Hypothalamus (tissue), 51 donors: ENCODE measurements at places on chromosomes 1 and 21.

DNA sequence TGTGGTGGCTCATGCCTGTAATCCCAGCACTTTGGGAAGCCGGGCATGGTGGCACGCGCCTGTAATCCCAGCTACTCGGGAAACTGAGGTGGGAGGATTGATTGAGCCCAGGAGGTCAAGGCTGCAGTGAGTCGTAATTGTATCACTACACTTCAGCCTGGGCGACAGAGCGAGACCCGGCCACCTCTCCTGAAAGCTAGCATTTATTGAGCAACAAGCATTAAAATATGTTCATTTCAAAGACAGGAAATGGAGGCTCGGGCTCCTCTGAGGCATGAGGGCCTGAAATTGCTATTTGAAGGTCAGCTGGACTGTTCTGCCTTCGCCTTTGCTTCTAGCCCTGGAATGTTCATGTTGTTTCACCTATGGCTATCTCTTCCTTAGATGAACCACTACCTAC, 34.5 kb downstream of the SPATA21 start:
- DNase-seq, result no peak

DNA sequence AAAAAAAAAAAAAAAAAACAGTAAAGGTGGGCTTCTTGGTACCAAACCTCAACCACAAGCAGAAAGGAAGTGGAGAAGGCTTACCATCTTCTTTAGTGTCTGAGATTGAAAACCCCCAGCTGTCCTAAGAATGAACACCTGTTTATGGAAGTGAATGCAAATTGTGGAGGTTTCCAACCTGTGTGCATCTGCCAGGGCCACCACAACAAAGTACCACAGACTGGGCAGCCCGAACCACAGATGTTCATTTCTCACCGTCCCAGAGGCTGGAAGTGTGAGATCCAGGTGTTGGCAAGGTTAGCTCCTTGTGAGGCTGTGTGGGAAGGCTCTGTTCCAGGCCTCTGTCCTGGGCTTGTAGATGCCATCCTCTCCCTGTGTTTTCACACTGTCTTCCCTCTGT, 348.7 kb downstream of the SETD4 start:
- DNase-seq, result no peak

GRCh38 chr1:7303554-7304317, 467.4 kb upstream of the VAMP3 start:
- DNase-seq, result no peak

- DNase-seq, result no peak
Observed at GRCh38 chr1:20497506-20497905, 10.4 kb downstream of the MUL1 start.

- no peak for DNase-seq
Observed at GRCh38 chr1:212486619-212486975, 53.9 kb downstream of the NENF start.

DNA sequence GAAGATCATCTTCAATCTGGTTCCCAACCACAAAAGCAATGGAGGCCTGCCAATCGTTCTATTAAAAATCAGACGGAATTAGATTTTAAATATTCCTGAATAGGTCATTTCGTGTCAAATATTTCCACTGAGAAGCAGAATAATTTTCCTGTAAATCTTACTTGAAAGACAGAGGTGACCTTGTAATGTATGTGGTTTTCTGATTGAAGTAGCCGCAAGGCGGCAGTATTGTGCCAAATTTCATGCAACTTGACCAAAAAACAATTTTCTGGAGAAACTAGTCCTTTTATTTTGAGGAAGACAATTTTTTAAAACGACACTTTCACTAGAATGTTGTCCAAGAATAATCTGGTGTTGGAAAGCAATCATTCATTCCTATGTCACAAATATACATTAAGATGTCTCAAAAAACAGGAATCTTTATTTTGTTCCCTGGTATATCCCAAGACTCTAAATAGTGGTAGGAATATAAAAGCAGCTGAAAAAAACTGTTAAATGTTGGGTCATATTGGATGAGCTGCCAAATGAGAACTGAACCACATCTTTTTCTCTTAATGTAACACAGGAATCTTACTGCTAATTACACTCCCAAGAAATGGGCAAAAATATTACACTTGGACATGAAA, 33.6 kb downstream of the SPAG17 start:
- DNase-seq, result peak; percentile 3

GRCh38 chr1:224375059-224375458, 18.4 kb downstream of the CNIH4 start:
- DNase-seq, result no peak

GRCh38 chr1:121471523-121471922, 286.7 kb downstream of the SRGAP2C start:
- no peak for DNase-seq

DNA sequence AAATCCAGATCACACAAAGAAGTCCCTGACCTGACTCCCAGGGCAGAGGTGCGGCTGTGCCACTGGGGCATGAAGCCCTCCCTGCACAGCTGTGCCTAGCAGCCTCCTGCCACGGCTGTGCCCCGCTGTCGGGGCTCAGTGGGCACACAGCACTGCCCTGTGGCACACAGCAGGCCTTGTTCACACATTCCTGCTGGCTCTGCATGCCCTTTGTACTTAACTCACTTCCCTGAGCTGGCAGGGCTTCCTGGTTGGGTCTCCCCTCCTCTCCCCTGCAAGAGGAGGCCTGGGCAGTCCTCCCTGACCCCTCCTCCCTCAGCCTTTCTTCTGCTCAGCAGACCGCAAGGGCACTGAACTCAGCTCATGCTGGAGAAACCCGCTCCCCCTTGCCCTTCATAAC, 14.8 kb downstream of the LHX4 start:
- DNase-seq, result no peak

DNA sequence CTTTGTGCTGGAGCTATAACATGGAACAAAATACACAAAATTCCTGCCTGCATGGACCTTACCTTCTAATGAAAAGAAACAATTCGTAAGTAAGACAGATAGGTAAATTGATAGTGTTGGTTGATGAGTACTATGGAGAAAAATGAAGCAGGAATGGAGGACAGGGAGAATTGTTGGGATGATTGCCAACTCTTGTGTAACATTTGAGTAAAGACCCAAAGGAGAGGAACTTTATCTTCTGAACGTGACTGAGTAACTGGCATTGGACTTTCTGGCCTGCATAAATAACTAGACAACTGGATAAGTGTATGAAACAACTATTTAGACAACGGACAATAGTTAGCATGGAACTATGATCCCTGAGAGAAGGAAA, 6.8 kb upstream of the EFCAB14 start:
- DNase-seq, result no peak

GRCh38 chr1:109399326-109399957, 1.7 kb upstream of the SORT1 start:
- DNase-seq, result no peak
